Astrocyte (in vitro differentiated cells and primary cell): ENCODE measurements at places on chromosomes 2 and 18.
A peak's percentile ranks its signal among the peaks of the same experiment; 100 is the strongest.

GRCh38 chr2:154408786-154409185 lies 289.7 kb upstream of the KCNJ3 start:
- no peak for DNase-seq

- no peak for DNase-seq
These were observed 116.2 kb upstream of the STPG4 start for GRCh38 chr2:47271054-47272000.

DNA sequence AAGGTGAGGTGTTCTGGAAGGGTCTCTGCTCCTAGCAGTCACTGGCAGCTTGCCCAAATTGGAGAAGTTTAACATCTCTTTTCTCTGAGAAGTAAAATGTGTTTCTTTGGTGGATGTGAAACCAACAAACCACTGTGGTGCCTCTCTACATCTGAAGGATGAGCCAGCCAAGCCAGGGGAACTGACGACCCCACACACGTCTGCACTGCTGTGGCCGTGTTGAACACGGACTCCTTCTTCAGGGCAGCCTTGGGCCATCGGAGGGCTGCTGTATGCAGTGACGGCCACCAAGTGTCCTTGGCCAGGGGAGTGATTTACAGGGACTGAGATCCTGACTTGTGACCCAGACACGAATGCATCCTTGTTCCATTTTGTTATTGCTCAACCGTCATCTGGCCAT lies 207.8 kb downstream of the ACKR3 start:
- no peak for DNase-seq

DNA sequence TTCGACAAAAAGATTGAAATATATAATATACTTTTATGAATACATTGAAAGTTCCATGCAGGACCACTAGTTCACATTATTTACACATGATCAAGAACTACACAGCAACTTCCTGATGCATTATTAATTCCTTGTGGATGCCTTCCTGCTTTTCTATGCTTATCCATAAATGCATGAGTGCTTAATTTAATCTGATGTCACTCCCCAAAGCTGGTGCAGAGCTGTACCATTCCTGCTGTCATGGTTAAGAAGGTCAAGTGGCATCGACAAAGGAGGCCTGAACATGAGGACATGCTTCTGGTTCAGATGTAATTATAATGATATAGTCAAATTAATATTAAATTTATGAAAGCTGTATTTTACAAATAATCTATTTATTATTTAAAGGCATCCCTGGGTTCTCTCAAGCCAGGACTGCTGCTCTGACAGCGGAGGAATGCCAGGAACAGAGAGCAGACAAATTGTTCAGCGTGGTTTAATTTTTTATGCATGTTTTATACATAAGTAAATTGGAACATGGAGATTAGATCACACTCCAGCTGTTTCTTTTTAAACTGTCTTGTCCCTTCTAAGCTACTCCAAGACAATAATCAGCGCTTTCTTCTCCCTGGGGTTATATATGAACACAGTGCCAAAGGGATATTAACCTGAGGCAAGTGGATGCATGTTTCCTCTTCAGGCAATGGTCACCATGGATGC lies 307.3 kb upstream of the CNTNAP5 start:
- no peak for DNase-seq

- no peak for DNase-seq
These were observed 306.2 kb upstream of the KCNJ3 start for GRCh38 chr2:154392256-154392655.

GRCh38 chr2:97900806-97901205 lies 94.9 kb downstream of the TMEM131 start:
- DNase-seq, result peak; percentile 9

- no peak for DNase-seq
These were observed 41.7 kb downstream of the RAB3GAP1 start for GRCh38 chr2:135093670-135094330.

- no peak for DNase-seq
These were observed 304.6 kb upstream of the CXCR4 start for GRCh38 chr2:136422512-136422911.

DNA sequence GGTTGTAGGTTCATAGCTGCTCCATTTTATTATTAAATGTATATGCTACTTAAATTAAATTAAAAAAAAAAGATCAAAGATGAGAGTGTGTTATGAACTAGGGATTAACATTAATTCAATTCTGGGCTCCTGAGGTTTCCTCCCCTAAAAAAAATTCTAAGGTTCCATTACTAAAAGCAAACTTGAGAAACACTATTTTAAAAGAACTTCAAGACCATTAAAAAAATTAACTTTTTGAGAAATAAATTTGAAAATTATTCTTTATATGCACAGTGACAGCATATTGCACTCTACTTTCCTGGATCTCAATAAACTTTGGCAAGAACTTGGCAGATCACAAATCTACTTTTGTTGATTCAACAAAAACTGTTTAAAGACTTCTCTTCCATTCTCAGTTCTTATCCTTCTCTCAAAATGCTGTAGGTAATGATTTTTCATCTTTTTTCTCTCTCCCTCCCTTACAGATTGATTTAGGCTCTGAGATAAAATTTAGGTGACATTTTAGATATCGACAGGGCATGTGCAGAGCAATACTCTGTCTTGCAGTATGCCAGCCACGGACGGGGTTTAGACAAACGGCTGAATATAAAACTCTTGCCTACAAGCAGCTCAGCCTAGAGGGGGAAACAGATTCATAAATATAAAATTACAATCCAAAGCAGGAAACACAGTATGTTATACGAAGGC lies 592 bp upstream of the MARS2 start:
- no peak for DNase-seq

DNA sequence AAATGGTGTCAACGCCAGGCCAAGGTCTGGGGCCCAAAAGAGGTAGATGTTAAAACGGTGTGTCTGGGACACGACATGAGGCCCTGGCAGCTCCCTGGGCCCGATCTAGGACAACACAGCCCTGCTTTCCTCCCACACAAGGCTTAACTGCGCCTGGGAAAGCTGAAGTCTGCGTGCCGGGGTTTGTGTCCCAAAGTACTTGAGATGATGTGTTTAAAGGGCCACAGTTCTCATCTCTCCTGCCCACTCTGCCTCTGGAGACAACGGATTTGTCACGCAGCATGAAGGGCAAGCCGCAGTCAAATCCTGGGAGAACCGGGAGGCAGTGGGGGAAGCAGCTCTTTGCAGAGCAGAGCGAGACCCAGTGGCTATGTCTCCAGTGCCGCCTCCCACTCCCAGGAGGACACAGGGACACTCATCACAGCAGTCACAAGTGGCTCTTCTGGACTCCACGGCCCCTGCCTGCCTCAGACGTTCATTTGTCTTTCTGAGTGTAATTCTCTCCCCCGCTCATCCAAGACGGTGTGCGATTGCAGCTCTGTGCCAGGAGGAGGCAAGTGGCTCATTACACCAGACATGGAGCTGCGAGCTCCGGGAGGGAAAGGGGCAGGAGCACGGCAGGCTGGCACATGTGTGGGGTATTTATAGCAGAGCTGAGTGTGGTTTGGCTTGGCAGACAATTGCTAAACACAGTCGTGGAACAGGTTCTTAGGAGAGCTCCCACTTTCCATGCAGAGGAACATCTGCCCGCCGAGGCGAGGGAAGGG lies 57.7 kb upstream of the SEMA4C start:
- DNase-seq, result peak; percentile 5

- no peak for DNase-seq
These were observed 67.5 kb downstream of the GPR39 start for GRCh38 chr2:132484144-132484543.

DNA sequence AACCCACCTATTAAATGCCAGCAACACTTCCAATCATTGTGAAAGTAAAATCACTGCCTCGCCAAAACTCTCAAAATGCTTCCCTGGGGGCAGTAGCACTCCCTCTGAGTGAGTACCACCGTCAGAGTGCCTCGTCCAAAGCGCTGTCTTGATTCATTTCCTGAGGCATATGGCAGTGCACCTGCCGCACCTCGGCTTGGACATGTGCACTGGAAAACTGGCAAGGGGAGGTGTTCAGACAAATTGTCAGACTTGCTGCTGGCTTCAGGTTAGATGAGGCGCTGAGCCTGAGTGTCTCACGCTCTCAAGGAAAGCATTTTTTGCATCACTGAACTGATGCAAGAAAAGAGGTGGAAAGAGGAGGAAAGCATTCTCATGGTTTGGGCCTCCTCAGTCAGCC lies 132.8 kb downstream of the ATL2 start:
- DNase-seq, result no peak

GRCh38 chr2:194166818-194167217 lies 1490.2 kb upstream of the SLC39A10 start:
- DNase-seq, result peak; percentile 3

GRCh38 chr2:120988051-120988699 lies 252.5 kb downstream of the GLI2 start:
- DNase-seq, result no peak

GRCh38 chr2:181457121-181457740 lies at the start of gene ITGA4:
Gene ITGA4 (plus strand): TSS chr2:181457386. CDS start chr2:181457655, 269 bp downstream.
- DNase-seq, result peak; percentile 58

DNA sequence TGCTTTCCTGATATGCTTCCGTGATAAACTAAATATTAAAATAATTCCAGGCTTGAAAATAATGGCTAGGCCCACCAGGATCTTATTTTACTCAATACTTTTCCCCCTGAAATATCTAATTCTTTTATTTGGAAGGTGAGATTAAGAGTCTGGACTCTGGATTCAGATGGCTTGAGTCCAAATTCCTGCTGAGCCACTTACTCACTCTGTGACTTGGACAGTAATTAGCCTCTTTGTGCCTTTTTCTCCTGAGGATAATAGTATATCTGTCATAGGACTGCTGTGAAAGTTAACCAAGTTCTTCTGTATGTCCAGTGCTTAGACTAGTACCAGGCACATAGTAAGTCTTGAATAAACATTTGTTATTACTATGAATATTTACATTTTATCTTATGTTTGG lies 127.3 kb upstream of the ERBB4 start:
- DNase-seq, result no peak

DNA sequence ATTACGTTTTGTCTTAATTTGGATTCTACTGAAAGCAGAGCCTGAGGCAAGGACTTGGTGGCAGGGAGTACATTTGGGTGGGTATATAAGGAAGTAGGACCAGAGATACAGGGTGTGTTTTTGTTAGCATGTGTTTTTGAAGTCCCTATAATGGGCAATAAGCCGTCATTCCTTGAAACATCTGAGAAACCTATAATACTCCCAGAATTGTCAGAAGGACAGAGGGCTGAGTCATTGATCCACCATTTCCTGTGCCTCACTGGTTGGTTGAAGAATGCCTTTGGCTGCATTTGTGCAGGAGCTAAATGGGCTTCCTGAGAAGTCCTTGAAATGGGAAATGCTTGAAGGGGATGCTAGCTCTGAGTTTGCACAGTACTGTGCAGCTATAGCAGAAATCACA lies 281.8 kb upstream of the ZEB2 start:
- peak; percentile 84 for DNase-seq

- no peak for DNase-seq
These were observed 431.5 kb downstream of the RNF144A start for GRCh38 chr2:7348761-7349160.

DNA sequence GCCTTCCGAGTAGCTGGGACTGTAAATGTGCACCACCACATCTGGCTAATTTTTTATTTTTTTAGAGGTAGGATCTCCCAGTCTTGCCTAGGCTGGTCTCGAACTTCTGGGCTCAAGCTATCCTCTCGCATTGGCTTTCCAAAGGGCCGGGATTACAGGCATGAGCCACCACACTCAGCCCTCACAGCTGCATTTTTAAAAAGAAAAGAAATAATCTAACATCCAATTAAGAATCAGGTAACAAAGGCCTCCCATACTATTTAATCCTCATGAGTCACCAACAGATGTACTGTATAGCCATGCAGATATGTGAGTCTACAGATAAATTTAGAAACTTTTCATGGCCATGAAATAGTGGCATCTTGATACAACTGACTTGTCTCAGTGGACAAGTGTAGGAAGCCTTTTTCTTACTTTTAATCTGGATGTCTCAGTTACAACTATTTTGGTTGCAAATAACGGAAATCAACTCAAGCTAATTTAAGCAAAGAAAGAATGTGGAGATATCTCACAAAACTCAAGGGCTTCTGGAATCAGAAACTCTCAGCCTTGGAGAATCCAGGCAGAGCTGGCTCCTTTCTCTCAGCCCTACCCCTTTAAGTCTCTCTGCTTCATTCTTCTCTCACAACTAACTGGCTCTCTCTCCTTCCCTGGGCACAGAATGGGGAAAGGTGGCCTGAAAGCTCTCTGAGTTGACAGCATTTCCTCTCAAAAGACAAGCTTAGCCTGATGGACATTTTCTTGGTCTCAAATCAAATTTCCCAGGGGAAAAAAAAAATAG lies 12.8 kb upstream of the PPM1B start:
- DNase-seq, result peak; percentile 28

DNA sequence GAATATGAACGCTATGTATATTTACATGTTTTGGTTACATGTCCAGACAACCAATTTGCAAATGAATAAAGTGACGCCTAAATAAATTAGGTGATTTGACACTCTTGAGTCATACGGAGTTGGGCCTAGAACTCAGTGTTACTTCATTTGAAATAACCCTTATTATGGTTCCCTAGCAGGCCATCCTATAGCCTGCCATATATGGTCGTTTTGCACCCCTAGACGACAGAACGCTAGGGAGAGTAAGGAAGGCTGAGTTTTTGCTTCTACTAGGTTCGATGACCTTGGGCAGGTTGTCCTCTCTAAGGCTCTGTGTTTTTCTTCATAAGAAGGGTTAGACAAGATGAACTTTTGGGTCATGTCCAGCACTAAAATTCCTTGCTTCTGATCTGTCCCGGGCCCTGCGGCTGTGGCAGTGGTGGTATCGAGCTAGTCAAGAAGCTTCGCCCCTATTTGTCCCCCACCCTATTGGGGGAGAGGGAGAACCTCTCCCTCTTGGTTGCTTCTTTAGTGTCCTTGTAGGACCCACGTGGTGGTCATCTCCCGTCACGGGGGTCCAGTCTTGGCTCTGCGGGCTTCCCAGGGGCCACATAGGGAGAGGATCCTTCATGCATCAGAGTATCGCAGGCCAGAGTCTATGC lies 574 bp upstream of the EML4 start:
- no peak for DNase-seq

DNA sequence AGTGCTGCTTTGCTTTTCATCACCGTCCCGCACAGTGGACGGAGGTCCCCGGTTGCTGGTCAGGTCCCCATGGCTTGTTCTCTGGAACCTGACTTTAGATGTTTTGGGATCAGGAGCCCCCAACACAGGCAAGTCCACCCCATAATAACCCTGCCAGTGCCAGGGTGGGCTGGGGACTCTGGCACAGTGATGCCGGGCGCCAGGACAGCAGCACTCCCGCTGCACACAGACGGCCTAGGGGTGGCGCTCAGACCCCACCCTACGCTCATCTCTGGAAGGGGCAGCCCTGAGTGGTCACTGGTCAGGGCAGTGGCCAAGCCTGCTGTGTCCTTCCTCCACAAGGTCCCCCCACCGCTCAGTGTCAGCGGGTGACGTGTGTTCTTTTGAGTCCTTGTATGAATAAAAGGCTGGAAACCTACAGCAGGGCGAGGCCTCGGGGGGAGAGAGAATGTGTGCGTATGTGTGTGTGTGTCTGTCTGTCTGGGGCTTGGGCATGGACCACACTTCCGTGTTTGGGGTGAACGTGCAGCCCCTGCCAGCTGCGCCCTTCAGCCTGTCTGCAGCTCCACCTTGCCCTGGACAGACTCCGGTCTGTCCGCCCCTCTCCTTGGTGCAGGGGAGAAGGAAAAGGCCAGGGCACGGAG lies 32.3 kb downstream of the GPC1 start:
- no peak for DNase-seq
